ENCODE measurements at places on chromosomes 4 and X. TPM values are rescaled to one million over a fixed set of nuclear protein-coding genes. Genes with fewer than 3 reads are reported as not detected.

- DNase-seq = no peak
Observed at GRCh38 chr4:114875630-114876029, 237.8 kb downstream of the NDST4 start.

The BEX3 gene
- 15.8 TPM for total RNA-seq

DNA sequence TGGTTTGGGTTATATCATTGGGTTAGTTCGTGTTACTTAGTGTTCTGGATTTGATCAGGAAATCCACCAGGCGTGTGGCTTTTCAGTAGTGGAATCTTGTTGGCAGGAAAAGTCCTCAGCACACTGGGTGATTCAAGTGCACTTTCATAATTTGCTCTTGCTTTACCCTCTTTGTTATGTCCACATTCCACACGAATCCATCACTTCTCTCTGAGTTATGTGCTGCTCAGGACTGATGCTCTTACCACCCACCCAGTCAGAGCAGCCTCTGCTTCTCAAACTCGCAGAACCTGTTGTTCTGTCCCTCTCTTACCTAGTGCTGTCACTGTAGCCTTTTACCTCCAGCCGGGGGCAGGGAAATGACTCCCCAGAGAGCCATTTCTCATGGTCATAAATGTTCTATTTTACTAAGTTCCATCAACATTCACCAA is 37.2 kb upstream of the SCRG1 start:
- no peak for DNase-seq

GRCh38 chr4:56475917-56476316 is 8.5 kb downstream of the SRP72 start:
- no peak for DNase-seq

The FAM47C gene
- not detected for total RNA-seq

GRCh38 chr4:123696687-123697086 is 300.1 kb downstream of the SPRY1 start:
- DNase-seq = no peak

DNA sequence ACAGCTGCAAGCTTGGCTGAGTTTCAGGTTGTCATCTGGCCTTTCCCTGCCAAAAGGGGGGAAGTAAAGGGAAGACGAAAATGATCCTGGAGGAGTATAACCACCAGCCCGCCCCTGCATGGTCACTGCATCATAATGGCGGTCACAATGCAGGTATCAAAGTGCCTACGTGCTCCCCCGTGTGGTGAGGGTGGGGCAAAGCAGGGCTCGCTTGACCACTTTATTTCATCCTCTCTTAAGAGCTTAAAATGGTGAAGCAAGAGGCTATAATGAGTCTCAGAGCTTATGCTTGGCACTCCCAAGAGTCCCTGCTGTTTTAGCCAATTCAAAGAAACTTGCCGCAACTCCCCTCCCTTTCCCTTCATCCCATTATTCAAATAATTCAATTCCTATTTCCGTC is 105.6 kb downstream of the APOOL start:
- DNase-seq = no peak

Data from activated naive CD8-positive, alpha-beta T cell treated with anti-CD3 and anti-CD28 coated beads, Interleukin-2, amount 10 ng/mL, durations not matched to agents 7 days and 5 days (primary cell).